ENCODE measurements at places on chromosomes 12 and 14.

GRCh38 chr14:75070383-75070782 is 942 bp downstream of the ZC2HC1C start:
- no peak for DNase-seq

DNA sequence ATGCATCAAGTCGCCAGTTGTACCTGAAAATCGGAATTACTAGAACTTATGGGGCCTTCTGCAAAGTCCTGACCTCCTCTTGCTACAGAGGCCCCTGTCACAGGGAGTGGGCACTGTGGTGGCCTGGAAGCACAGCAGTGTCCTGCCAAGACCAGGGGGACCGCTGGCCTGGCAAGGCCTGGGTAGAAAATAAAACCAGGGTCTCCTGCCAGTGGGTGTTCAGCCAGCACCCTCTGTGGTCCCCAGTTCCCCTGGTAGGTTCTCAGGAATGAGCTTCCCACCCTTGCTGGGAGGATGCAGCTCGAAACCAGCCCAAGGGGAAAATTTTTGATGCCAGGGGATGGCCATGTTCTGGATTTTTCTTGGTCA is 43.9 kb downstream of the RIN3 start:
- DNase-seq: no peak

DNA sequence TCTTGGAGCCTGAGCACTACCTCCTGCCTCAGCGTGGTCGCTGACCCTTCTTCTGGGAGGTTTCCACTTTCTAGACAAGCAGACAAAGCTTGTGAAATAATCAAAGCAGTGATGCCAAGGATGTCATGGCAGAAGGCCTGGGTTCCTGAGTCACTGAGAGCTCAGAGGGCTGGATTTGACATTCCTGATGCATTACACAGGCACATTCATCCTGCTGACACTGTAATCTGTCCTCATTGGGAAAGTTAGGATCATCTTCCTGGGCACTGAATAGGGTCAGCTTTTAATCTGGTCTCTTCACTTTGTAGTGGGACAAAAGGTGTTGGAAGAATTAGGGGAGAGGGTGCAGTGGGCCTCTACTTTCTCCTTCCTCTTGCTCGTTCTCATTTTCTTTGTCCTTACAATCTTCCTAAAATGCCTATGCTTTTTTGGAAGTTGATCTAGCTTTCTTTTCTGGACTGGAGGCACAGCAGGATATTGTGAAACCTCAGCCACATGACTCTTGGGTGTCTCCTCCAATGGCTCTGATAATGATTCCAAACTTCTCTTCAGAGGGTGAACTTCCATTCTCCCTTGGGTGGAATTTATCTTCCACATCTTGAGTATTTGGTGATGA is 29.6 kb downstream of the EEA1 start:
- DNase-seq: no peak

DNA sequence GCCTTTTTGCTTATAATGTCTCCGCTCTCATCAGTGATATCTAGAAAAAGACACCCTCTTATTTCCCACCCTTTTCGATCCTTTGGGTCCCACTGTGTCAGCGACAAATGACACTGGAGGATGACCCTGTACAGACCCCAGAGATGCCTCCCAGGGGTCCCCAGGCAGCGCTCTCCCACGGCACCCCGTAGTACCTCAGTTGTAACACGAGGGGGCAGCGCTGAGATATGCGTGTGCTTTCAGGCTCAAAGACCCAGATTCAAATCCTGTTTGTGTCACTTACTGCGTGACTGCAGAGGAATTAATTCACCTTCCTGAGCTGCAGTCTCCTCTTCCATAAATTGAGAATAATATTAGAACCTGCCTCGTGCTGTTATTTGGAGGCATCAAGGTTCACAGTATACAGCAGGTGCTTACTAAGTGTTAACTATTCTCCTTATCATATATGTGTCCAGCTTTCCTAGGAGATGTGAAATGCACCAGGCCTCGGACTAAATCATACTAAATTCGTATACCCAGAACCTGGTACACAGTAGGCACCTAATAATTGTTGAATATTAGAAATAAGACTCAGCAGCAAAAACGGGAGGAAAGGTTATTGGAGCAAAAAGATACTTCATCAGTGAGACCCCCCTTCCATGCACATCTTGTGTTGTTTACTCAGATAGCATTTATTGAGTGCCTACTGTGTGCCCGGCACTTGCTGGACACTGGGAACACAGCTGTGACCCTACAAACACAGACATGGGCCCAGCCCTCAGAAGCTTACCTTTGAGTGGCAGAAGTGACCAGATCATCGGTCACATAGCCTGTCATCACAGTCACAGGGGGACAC is 99.9 kb downstream of the PHETA1 start:
- no peak for DNase-seq

GRCh38 chr12:20560935-20561334 is 134.2 kb upstream of the SLCO1C1 start:
- no peak for DNase-seq

GRCh38 chr12:82225871-82226270 is 132.3 kb downstream of the CCDC59 start:
- DNase-seq: no peak

DNA sequence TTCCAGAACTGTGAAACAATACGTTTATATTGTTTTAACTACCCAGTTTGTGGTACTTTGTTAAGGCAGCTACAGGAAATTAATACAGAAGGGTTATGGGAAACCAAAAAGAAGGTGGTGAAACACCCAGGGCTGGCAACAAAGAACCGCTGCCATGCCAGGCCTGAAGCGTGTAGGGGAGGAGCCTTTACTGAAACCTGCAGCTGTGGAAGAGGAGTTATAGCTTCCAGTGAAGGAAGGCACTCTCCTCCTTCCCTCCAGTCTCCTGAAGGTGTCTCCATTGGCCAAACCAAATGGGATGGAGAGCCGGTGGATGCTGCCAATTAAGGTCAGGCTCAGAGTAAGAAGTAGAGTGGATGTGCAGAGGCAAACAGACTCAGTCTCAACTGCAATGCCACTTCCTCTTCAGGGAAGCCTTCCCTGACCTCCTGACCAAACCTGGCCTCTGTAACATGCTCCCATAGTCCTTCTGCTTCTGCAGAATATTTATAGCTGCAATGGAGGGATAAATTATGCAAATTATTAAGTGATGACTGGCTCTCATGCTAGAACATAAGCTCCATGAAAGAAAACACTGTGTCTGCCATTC is 168.3 kb downstream of the DAD1 start:
- no peak for DNase-seq

DNA sequence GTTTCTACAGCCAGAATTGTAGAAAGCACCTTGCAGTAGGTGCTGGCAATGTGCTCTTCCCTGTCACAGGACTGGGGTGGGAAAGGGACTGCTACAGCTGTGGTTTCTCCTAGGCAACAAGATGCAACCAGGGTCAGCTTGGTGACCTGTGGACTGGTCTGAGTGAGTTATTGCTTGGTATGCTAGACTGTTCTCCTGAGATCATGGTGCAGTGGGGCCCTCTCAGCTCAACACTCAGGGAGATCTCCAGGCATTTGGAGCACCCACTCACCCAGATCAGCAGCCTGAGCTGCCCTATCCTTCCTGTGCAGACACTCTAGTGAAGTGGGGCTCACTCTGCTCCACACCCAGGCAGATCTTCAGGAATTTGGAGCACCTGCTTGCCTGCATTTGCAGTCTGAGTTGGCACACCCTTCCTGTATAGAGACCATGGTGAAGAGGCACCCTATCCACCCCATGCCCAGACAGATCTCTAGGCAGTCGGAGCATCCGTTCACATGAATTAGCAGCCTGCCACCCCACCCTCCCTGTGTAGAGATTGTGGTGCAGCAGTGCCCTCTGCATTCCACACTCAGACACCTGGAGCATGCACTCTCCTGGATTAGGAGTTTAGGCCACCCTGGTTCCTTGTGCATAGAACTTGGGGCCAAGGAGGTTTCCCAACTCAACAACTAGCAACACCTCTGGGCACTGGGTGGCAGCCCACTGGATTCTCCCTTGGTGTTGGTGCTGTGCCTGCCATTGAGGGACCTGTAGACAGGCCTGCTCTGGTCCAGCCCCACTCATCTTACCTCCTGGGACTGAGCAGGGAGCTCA is 3.8 kb upstream of the FAM186B start:
- no peak for DNase-seq

DNA sequence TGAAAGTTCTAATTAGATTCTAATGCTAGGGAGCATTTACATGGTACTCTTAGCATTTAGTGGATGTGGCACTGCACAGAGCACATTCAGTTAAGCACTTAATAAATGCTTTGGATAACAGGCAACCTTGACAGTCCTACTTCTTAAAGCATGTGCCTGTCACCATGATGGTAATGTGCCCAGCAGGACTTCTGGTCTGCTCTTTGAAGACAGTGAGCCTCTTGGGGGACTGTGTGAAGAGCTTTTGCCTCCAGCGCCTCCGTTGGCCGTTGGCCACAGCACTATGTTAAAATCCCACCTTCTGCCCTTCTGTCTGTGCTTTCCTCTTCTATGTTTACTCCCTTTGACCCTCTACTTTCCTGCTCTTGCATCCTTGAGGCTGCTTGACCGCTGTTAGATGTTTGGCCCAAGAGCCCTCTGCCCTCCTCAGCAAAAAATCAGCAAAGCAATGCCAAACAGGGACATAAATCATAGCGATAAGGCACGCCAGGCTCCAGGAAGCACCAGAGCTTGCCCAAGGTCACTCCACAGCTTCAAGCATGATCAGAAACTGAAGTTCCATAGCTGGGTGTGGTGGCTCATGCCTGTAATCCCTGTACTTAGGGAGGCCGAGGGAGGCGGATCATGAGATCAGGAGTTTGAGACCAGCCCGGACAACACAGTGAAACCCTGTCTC is 8.3 kb downstream of the CDKL1 start:
- no peak for DNase-seq

DNA sequence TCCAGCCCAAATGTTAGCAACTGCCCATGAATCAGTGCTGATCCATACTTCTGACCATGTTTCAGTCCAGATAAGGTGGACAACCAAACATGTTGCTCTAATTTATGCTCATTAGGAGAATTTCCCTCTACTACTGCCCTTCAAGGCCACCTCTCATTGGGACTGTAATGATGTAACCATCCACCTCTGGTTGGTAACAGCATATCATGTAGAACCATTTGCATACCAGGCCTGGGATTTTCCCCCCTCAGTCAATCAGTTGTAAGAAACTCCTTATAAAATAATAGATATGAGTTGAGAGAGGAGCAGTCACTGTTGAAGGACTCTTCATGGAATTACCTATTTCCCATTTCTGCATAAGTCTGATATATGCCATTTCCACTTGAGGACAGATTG is 17.8 kb upstream of the YAF2 start:
- DNase-seq: no peak

DNA sequence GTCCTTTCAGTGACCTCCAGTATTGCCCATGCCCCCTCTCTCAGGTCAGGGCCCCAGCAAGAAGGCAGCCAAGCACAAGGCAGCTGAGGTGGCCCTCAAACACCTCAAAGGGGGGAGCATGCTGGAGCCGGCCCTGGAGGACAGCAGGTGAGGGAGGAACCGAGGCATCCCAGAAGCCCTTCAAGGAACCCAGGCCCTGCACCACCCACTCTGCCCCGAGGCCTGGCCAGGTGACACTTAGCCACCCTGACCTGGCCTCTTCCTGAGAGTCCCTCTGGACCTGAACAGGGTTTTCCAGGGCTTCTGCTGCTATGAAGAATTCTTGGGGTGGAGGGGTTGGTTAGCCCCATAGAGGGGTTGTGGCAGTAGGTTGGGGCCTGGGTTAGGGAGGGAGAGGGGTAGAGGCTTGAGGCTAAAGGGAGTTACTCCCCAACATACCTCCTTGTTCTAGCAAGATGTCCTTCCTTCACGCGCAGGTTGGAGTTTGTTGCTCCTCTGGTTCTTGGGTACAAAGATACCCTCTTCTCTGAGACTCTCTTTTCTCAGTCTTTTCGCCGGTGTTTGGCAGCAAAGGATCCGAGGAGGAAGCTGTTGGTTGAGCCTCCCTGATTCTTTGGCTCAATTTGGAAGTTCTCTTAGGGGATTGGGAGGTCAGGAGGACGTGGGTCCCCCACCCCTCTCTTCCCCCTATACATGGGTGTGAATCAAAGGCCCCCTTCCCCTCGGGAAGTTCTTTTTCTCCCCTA is 2.1 kb downstream of the TARBP2 start:
- DNase-seq: no peak

DNA sequence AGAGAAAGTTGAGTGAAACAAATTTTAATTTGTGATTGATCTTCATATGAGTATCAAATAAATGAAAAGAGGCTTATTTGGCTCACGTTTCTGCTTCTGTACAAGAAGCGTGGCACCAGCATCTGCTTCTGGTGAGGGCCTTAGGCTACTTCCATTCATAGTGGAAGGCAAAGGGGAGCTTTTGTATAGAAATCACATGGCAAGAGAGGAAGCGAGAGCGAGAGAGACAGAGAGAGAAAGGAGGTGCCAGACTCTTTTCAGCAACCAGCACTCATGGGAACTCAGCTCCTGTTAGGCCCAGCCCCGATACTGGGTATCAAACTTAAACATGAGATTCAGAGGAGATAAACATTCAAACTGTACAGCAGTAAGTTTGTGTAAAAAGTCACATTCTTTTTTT is 121.4 kb downstream of the SYNE2 start:
- no peak for DNase-seq

GRCh38 chr12:66132408-66132807 is 1.9 kb upstream of the LLPH start:
- DNase-seq: no peak

GRCh38 chr12:113039911-113040445 is 16.6 kb upstream of the DTX1 start:
- no peak for DNase-seq

- DNase-seq: no peak
These were observed 14.1 kb downstream of the PYROXD1 start for GRCh38 chr12:21451529-21451928.

GRCh38 chr14:59629444-59630287 is 53.1 kb upstream of the CCDC175 start:
- DNase-seq: no peak

DNA sequence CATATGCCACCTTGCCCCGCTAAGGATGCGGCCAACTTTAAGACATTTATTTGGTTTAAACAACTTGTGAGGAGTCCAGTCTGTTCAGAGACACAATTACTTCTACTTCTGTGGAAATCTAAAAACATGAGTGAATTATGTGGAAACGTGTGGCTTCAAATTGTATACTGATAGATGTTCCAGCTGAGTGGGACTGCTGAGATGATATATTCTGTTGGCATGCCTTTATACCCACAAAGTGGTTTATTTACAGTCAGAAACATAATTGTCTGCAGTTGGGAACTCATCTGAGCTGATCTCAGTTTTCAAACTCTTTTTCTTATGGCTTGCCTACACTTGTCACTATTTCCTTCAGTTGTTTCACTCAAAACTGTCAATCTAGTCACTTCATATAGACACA is 67.8 kb downstream of the FLRT2 start:
- no peak for DNase-seq

GRCh38 chr14:33737446-33737845 is 213.4 kb downstream of the EGLN3 start:
- no peak for DNase-seq

GRCh38 chr12:132838410-132839080 is 9.9 kb upstream of the GOLGA3 start:
- DNase-seq: no peak

- no peak for DNase-seq
These were observed 454.5 kb downstream of the BCAT1 start for GRCh38 chr12:24494401-24494800.

Data from activated T-helper 1 cell treated with anti-CD3 and anti-CD28 coated beads, Interleukin-2, amount 50 U/mL, for 16 hours (primary cell).